ENCODE measurements at places on chromosomes 6 and 20. TPM values are rescaled to one million over a fixed set of nuclear protein-coding genes. Genes with fewer than 3 reads are reported as not detected.

DNA sequence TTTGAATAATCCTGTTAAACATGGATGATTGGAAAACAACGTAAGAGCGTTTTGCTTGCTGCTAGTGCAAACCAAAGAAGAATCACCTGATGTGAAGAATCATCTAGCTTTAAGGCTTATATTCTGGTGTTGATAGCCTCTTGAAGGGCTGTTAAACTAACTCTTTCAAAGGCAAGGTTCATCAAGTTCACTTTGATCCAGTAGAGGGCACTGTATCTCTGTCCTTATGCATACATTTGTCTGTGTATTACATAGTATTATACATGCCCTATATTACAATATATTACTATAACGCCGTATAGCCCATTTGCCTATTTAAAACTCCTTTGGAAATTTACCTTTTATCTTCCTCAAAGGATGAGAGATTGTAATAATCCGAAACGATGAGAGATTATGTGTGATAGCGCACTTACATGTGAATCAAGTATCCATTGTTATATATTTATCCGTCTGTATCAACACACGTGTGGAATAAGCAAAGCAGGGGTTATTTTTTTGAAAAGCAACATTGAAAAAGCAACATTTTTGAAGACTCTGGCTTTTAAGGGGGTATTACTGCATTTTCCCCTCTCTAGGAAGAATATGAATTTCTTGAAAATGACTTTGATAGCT is 50.8 kb upstream of the NRN1 start:
- H3K27me3 ChIP-seq: peaks cover 26% of the 10 kb centered on the region
- H3K4me3 ChIP-seq: no peak overlapping the region
- no peak overlapping the region for H3K27ac ChIP-seq
- H3K4me1 ChIP-seq: no peaks in the 10 kb centered on the region

- no peaks in the 10 kb centered on the region for H3K36me3 ChIP-seq
- H3K4me3 ChIP-seq: no peak overlapping the region
- no peak overlapping the region for H3K27ac ChIP-seq
These were observed 208.6 kb upstream of the HDDC2 start for GRCh38 chr6:125510405-125510804.

DNA sequence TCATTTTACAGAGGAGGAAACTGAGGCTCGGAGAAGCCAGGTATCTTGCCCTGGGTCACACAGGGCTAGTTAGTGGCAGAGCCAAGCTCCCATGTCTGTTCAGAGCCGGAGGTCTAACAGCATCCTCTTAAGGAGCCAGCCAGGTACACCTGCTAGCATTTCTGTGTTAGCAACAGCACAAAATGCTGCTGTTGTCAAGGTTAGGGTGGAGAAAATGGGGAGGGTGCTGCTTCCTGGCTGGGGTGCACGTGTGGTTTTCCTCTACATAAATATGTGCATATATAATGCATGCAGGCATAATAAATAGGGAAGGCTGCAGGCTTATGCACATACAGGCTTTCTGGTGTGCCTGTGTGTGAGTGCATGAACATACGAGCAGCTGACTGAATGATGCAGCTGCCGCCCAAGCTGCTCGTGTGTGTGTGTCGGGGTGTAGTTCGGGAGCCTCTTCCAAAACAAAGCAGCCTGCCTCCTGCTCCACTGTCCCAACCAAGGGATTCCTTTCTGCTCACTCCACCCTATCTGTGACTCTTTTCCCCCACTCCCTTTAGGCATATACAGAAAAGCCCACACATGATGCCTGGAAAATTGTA is 86.6 kb downstream of the CD40 start:
- peaks cover 19% of the 10 kb centered on the region for H3K27me3 ChIP-seq
- H3K27ac ChIP-seq: no peak overlapping the region
- H3K4me1 ChIP-seq: no peaks in the 10 kb centered on the region
- no peak overlapping the region for H3K4me3 ChIP-seq
- no peaks in the 10 kb centered on the region for H3K36me3 ChIP-seq

PIGT gene
- 90.9 TPM for total RNA-seq

GRCh38 chr20:58145506-58146080 is 82.9 kb downstream of the ANKRD60 start:
- no peaks in the 10 kb centered on the region for H3K36me3 ChIP-seq
- DNase-seq: no peak
- H3K27me3 ChIP-seq: peaks cover 36% of the 10 kb centered on the region
- no peaks in the 10 kb centered on the region for H3K4me1 ChIP-seq
- no peak overlapping the region for H3K4me3 ChIP-seq

FERMT1 gene
- 5.3 TPM for total RNA-seq

GRCh38 chr6:54427396-54427937 is 119.2 kb downstream of the TINAG start:
- no peak for DNase-seq
- H3K36me3 ChIP-seq: no peaks in the 10 kb centered on the region
- H3K4me1 ChIP-seq: no peaks in the 10 kb centered on the region
- H3K27me3 ChIP-seq: no peaks in the 10 kb centered on the region
- no peak overlapping the region for H3K4me3 ChIP-seq
- H3K27ac ChIP-seq: no peak overlapping the region

DNA sequence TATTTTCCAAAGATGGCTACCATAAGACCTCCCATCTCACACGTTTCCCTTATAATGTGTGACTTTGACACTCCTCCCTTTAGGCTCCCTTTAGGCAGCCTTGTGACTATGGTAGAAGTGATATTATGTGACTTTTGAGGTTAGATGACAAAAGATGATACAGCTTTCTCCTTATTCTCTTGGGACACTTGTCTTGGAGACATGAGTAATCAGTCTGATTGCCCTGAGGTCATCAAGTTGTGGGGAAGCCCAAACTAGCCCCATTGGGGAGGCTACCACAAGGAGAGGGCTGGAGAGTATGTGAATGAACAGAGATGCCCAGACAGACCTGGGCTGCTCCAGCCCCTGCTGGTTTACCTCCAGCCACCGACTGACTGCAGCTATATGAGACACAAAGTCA is 10.6 kb upstream of the DLK2 start:
- H3K36me3 ChIP-seq: no peaks in the 10 kb centered on the region
- no peak overlapping the region for H3K27ac ChIP-seq
- no peak for DNase-seq
- H3K4me1 ChIP-seq: no peaks in the 10 kb centered on the region
- H3K27me3 ChIP-seq: peaks cover 40% of the 10 kb centered on the region
- H3K4me3 ChIP-seq: no peak overlapping the region

DEFB123 gene
- total RNA-seq: not detected

SLC24A3 gene
- total RNA-seq: 6.0 TPM

EYA4 gene
- 2.2 TPM for total RNA-seq

PCSK2 gene
- total RNA-seq: 4.9 TPM

- no peaks in the 10 kb centered on the region for H3K27me3 ChIP-seq
- peaks cover 7% of the 10 kb centered on the region for H3K4me1 ChIP-seq
These were observed 60.3 kb downstream of the RNF217 start for GRCh38 chr6:125022391-125022989.
